Renal cortex interstitium (tissue), 15 donors: ENCODE measurements at places on chromosomes 3 and 15.

DNA sequence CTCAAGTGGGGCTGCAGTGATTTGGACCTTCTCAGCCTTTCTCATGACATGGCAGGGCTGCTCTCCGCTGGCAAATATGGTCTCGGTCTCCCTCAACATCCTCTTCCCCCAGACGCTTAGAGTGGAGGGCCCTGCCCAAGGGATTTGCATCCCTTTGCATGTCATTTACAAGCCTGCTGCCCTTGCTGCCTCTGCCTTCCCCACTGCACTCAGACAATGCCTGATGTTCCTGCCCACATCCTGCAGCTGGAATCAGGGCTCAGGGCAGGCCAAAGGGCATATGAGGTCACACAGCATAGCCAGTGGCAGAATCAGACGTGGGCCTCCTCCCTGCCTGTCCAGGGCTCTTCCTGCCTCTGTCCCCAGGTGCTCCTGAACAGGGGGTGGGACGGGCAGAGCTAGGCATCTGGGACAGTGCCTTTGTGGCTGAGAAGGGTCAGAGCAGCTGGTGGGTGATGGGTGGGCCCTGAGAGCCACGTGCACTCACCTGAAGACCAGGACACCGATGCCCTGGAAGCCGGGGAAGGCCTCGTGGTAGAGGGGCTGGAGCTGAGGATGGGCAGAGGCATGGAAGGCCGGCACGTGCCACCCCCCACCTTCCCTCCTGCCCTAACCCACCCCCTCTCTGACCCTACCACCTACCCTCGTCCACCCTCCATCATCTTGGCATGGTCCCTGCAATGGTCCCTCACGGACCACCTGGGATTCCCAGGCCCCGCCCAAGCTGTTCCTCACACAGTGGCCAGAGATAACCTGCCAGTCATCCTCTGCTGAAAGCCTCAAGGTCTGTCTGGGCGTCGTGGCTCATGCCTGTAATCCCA lies 27.4 kb upstream of the GOLGA6C start:
- no peak for DNase-seq

GRCh38 chr3:120470870-120471269 lies 20.1 kb upstream of the FSTL1 start:
- DNase-seq: no peak

DNA sequence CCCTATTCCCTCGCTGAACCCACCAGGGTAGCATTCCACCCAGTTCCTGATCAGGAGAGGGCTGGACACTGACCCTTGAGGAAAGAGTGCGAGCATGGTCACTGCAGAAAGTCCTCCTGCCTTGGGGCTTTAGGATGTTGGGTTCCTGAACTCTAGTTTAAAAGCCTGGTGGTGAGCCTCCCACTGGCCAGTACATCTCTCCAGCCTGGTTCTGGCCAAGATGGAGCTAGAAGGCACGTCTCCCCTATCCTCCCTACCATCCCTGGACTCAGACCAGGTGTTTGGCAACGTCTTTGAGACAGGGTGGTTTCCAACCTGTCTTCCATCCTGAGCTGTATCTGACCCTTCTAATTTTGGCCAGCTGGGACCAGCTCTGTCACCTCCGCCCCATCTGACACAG lies 31.4 kb downstream of the NBEAL2 start:
- no peak for DNase-seq

GRCh38 chr3:110791995-110792686 lies 279.5 kb upstream of the NECTIN3 start:
- DNase-seq: no peak

DNA sequence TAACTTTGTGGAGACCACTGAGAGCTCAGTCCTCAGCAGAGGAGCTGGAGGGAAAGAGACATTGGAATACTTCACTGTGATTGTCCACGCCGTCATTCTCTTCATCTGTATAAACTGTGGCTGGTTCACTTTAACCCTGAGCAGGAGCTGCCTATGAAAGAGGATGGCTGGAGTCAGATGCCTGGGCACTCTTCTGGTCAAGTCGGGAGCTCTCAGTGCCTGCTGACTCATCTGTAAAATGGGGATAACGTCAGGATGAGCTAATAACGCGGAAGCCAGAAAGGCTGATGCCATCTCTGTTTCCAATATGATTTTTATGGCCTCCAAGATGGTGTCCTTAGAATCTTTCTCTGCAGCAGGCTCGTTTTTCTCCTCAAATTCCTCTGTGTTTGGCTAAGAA lies 51.6 kb upstream of the MRPS22 start:
- DNase-seq: no peak

GRCh38 chr3:178169421-178169820 lies 366.8 kb upstream of the KCNMB2 start:
- no peak for DNase-seq

DNA sequence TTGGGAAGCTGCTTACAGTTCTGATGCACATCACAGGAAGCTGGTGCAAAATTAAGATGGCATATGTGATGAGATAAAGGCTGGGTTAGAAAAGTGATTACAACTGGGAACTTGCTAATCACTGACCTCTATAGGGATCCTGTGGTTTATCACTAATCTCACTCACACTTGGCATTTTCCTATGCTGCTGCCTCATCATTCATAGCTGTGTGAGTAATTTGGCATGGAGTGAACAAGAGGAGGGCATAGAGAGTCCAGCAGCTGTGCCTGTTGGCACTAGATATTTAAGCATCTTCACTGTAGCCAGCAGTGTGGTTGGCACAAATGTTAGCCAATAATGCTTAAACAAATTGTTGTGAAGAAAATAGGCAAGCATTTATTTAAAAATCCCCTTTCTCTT lies 217.7 kb upstream of the CGNL1 start:
- no peak for DNase-seq

- DNase-seq: no peak
Measured at GRCh38 chr15:35007397-35007796, 19.3 kb upstream of the ZNF770 start.

DNA sequence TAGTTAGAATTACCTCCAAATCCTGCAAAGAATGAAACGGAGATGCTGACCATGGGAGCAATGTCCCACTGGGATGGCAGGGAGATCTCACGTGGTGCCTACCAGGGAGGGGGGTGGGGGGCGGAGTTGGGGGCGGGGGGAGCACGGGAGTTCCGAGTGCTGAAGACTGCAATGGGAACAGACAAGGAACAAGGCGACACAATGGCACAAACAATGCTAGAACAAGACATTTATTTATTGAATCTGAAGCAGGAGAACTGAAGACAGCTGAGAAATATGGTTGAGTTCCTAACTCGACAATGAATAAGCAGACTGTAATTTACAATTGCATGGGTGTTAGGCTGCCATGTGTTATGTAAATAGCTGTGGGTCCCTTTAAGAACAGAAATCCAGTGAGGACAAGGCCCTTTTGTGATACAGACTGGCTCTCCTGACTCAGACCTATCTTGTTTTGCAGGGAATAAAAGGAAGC lies 91.2 kb downstream of the AQP9 start:
- DNase-seq: no peak

DNA sequence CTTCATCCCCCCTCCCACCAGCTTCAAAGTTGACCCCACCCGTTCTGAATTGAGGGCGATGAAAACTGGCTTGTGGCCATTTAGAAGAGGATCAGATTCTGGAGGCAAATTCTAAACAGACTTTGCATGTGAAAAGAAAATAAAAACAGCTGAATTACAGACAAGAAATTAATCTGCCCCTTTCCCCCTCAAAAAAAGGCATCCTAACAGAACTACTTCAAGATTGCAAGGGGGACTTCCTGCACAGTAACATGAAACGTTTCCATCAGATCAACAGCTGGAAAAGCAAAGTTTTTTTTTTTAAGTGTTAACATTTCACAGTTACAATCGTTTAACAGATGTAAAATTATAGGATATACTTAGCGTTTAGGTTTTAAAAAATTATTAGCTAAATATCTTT lies 229.3 kb downstream of the RORA start:
- DNase-seq: no peak
